ENCODE measurements at places on chromosomes 5 and 9. TPM values are rescaled to one million over a fixed set of nuclear protein-coding genes. Genes with fewer than 3 reads are reported as not detected.

DNA sequence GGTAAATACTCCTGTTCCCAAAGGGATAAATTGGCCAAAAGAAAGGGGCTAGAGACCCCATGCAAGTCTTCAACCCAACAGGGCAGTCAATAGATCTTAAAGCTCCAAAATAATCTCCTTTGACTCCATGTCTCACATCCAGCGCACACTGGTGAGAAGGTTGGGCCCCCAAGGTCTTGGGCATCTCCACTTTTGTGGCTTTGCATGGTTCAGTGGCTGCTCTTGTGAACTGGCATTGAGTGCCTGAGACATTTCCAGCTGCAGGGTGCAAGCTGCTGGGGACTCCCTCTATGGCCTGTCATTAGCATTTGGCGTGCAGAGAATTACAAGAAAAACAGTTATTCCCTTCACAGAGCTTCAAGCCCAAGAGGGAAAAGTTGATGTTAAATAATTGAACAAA lies 224.7 kb downstream of the MTRR start:
- H3K4me1 ChIP-seq = no peaks in the 10 kb centered on the region
- no peak overlapping the region for H3K4me3 ChIP-seq
- no peaks in the 10 kb centered on the region for H3K27me3 ChIP-seq
- no peaks in the 10 kb centered on the region for H3K36me3 ChIP-seq

Gene CNTNAP3B
- total RNA-seq = 2.2 TPM

DNA sequence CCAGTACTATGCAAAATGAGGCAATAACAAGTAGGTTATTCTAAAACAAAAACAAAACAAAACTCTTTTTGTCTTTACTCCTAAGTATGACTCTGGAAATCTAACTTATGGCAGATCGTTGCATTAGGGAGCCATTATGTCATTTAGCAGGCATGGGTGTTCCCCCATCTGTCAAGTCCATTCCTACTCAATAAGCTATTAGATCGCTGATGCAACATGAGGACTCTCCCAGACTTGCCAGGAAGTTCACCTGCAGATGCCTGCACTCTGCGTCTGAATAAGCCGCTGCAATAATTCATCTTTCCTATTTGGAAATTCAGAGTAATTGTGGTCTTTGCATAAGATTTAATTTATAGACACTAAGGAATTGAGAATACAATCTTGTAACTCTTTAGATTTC lies 585.0 kb downstream of the KIF4B start:
- H3K27me3 ChIP-seq = no peaks in the 10 kb centered on the region
- no peak overlapping the region for H3K27ac ChIP-seq
- no peak for DNase-seq
- no peak overlapping the region for H3K4me3 ChIP-seq
- no peaks in the 10 kb centered on the region for H3K4me1 ChIP-seq
- no peaks in the 10 kb centered on the region for H3K36me3 ChIP-seq

GRCh38 chr5:15495026-15495425 lies 5.0 kb upstream of the FBXL7 start:
- no peak overlapping the region for H3K4me3 ChIP-seq
- no peak for DNase-seq
- no peak overlapping the region for H3K27ac ChIP-seq
- peaks cover 19% of the 10 kb centered on the region for H3K27me3 ChIP-seq

Gene IFNA13
- not detected for total RNA-seq

DNA sequence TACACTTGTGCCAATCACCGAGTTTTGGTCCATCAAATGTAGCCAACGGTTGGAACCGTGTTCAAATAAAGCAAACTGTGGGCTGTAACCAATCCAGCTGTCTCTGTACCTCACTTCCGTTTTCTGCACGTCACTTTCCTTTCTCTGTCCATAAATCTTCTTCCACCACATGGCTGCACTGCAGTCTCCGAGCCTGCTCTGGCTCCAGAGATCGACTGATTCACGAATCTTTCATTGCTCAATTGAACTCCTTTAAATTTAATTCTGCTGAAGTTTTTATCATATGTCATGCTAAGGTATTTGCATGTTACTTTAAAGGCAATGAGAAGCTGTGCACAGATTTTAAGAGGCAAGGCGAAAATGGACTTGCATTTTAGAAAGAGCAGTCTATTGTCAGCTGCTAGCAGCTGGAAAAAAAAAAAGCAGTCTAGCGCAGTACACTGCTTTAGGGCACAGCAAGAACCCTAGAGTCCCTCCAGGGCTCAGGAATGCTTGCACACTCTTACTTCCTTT lies 13.2 kb downstream of the TTC39B start:
- no peaks in the 10 kb centered on the region for H3K27me3 ChIP-seq
- H3K4me3 ChIP-seq = no peak overlapping the region
- H3K4me1 ChIP-seq = peaks cover 25% of the 10 kb centered on the region
- peaks cover 3% of the 10 kb centered on the region for H3K36me3 ChIP-seq
- no peak overlapping the region for H3K27ac ChIP-seq
- no peak for DNase-seq

DNA sequence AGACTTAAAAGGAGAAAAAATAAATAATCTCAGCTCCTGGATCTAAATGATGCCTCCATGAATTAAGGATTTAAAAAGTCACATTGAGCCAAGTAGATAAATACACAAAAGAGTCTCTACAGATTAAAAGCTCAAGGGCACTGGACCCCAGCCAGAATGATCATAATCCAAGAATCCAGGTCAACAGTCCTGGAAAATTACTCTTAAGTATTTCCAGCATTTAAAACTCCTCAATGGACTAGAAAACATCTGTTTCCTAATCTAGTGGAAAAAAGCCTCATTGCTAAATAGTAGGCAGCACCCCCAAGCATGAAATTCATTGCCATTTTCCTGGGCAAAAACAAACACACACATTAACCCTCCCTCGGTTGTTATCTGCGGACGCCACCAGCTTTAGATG lies 96.8 kb downstream of the FRMD3 start:
- H3K4me3 ChIP-seq = no peak overlapping the region
- H3K36me3 ChIP-seq = no peaks in the 10 kb centered on the region
- H3K27ac ChIP-seq = no peak overlapping the region
- DNase-seq = no peak

- no peak overlapping the region for H3K4me3 ChIP-seq
- no peak overlapping the region for H3K27ac ChIP-seq
- H3K27me3 ChIP-seq = no peaks in the 10 kb centered on the region
Observed at GRCh38 chr5:52682492-52682891, 105.2 kb upstream of the ITGA1 start.

Gene TAF11L3
- total RNA-seq = not detected

GRCh38 chr5:16891033-16891432 lies 45.1 kb downstream of the MYO10 start:
- H3K27ac ChIP-seq = no peak overlapping the region
- no peaks in the 10 kb centered on the region for H3K36me3 ChIP-seq
- H3K4me3 ChIP-seq = no peak overlapping the region
- H3K27me3 ChIP-seq = no peaks in the 10 kb centered on the region
- DNase-seq = no peak

DNA sequence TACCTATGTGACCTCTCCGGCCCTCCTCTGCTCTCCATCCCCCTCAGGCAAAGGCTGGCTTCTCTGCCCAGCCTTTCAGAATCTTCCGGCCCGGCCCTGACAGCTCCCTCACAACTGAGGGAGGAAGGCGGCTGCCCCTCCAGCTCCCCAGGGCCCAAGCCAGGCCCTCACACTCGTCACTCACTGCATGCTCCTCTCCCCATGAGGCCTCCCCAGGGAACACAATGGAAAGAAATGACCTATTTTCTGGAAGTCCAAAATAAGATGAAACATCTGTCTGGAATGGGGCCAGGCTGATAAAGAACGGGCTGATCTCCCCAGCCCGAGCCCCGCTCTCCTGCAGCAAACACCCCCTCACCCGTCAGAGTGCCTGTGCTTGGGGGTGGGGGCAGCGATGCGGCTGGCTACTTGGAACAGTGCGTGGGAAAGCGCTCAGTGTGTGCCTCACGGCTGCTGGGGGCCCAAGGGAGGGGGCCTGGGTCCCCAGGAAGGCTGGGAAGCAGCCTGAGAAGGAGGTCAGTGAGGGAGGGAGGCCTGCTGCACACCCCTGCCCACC lies 11.3 kb downstream of the PDGFRB start:
- H3K4me1 ChIP-seq = peaks cover 60% of the 10 kb centered on the region
- H3K36me3 ChIP-seq = peaks cover 27% of the 10 kb centered on the region
- no peak overlapping the region for H3K4me3 ChIP-seq
- H3K27ac ChIP-seq = peak overlapping the region; percentile 98
- DNase-seq = peak; percentile 86
- no peaks in the 10 kb centered on the region for H3K27me3 ChIP-seq

DNA sequence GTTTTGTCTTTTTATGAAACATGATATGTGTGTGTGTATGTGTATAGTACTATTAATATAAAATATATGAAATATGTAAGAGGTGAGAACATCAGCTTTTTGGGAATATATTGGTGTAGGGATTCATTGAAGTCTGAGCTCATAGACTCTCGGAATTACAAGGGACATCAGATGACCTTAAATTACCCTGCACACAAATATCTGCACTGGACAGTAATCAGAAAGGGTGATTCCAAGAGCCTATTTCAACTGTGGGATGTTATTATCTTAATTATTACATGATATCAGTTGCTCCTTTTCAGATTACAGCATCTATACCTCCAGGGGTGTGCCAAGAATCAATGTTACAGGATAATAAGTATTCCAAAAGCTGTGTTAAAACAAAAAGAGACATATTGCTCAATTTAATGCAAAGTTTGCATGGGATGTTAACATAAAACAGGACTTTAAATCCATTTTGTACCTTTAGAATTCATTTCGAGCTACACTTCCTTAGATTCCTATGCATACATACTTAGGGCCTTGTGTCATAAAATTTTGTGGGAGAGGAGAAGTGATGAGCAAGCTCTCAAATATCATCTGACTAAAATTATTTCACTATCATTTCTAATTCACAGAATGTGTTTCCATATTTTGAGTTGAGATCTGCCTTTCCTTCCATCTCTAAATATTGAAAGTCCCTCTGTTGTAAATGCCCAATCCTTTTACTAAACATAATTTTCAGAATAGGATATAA lies 365.2 kb downstream of the BRINP1 start:
- H3K4me1 ChIP-seq = no peaks in the 10 kb centered on the region
- no peak overlapping the region for H3K27ac ChIP-seq
- H3K36me3 ChIP-seq = no peaks in the 10 kb centered on the region
- DNase-seq = no peak

DNA sequence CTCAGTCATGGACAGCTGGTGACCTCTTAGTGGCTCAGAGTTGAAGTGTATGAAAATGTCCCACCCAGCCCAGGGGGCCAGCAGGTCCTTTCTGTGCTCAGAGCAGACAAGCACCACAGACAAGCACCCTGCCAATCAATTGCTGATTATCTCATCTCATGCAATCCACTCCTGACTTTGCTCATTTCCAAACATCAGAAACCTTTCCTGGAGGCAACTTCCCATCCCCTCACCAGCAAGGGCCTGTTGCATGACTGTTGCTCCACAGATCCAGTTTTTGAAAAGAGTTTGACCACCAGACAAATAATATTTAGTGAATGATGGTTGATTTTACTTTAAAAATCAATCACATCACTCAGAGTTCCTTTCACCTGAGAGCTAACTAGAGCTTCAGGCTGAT lies 397.3 kb upstream of the KLF4 start:
- no peak overlapping the region for H3K27ac ChIP-seq
- no peak for DNase-seq
- no peaks in the 10 kb centered on the region for H3K27me3 ChIP-seq

DNA sequence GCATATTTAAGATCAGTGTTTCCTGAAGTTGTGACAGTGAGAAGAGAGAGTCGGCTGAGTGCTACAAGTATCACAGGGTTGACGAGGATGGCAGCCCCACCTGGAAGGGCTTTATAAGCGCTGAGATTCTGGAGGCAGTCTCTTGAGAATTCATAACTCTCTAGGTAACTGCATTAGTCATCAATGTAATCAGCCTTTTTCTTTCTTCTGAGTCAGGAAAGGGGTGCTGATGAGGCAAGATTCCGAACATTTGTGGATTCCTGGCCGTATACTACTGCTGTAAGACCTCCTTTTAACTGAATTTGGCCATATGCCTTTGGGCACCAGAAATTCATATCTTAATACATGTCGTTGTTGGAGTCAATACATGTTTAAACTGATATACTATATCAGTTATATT lies 6.6 kb upstream of the RNF20 start:
- no peak overlapping the region for H3K27ac ChIP-seq
- peak; percentile 54 for DNase-seq
- no peak overlapping the region for H3K4me3 ChIP-seq

- no peaks in the 10 kb centered on the region for H3K36me3 ChIP-seq
- no peaks in the 10 kb centered on the region for H3K27me3 ChIP-seq
- H3K27ac ChIP-seq = no peak overlapping the region
Observed at GRCh38 chr5:174410716-174411478, 313.5 kb upstream of the MSX2 start.

DNA sequence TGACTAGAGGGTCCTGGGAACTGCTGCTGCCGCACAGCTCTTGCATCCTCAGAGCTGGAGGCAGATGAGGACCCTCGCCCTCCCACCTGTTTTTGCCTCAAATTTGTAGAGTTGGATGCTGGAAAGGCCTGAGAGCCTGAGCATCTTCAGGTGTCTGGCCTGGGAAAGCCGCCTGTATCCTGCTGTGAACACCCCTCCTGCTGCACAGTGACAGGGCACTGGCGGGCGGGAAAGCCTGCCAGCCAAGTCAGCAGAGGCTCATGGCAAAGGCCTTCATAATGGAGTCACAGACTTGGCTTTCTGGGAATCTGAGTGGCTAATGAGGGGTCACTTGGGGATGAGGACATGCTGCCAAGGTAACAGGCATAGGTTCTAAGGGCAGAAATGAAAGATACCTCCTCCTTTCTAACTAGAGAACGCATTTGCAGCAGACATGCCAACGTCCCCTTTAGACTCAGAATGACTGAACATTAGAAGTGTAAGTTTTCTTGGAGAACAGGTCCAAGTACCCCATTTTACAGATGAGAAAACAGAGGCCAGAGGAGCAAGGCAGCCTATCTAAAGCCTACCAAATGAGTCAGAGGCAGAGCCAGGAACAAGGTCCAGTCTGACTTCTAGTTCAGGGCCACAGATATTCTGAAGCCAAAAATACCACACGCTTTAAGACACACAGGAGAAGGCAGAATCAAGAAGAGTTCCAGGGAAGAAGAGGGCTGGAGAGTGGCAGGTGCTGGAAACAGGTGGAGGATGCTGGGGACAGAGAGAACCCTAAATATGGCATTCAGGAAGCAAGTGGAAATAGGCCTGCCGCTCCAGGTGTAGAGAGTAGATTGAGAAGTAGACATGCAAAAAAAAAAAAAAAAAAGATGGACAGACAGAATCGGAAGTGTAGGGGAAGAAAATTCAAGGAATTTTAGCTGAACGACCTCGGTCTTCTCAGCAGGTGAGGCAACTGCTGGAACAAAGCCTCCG lies 44.1 kb downstream of the EPB41L4B start:
- no peaks in the 10 kb centered on the region for H3K4me1 ChIP-seq
- no peaks in the 10 kb centered on the region for H3K36me3 ChIP-seq
- no peak overlapping the region for H3K4me3 ChIP-seq
- H3K27me3 ChIP-seq = peaks cover 6% of the 10 kb centered on the region

DNA sequence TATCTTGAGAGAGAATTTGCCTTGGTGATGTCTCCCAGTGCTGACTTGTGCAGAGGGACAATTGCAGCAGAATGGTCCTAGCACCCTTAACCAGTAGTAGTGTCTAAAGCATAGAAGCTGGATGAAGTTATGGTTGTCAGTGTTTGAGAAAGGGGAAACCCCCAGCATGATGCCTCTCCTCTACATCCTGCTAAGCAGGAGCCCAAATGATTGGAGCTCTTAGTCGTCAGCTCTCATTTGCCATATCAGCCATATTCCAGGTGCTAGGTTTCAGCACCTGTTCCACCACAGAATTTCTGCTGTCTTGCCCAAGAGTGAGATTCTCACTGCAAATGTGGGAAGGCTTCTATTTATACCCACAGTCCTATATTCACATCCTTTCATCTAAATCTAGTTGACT lies 43.7 kb upstream of the RFX3 start:
- no peak for DNase-seq
- no peaks in the 10 kb centered on the region for H3K27me3 ChIP-seq
- no peak overlapping the region for H3K4me3 ChIP-seq
- H3K27ac ChIP-seq = no peak overlapping the region
- no peaks in the 10 kb centered on the region for H3K36me3 ChIP-seq
- no peaks in the 10 kb centered on the region for H3K4me1 ChIP-seq

Gene GDA
- not detected for total RNA-seq

Gene WNT8A
- not detected for total RNA-seq

Measured in IMR-90 (cell line).